ENCODE measurements at places on chromosomes 4 and X.

DNA sequence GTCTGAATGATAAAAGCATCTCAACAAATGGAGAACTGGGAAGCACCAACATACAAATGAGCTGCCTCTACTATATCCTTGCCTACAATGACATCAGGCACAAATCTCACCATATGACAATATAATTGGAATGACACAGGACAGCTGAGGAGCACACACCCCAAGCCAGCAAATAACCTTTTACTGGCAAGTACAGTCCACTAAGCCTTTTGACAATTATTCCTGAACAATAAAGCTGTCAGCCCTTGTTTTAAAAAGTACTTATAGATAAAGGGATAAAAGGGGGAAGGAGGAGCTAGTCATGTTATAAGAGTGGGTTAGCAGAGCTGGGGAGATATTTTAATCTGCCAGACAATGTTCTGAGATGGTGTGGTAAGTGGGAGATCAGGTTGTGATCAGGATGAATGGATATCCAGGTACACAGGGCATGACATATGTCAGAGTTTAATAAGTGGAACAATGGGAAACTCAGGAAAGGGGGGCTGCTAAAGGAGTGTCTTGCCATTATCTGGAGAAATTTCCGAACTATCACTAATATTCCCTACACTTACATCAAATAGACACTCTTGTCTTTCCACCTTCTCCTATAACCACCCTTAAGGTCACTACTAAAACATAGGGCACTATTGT lies 127.6 kb downstream of the GPC3 start:
- no peak for DNase-seq

DNA sequence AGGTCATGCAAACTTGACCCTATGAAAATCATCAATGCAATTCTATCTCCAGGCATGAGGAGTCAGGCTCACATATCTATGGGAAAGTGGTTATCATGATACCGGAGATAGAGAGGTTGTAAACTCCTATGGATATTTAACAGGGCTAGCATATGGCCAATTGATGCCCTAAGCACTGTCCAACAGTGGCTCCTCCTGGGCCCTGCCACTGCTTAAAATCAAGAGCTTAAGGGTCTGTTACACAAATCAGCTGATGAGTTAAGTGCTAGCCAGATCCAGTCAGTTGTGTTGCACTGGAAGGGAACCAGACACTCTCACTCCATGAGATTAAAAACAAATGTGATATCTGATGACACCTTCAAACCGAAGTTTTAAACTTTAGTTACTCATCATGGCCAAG lies 337.6 kb downstream of the STIM2 start:
- no peak for DNase-seq

GRCh38 chr4:141356963-141357335 lies 136.3 kb downstream of the ZNF330 start:
- DNase-seq, result no peak

- DNase-seq, result no peak
Observed at GRCh38 chr4:36348403-36348938, 67.1 kb downstream of the DTHD1 start.

- DNase-seq, result no peak
Observed at GRCh38 chrX:70426286-70427278, 3.5 kb downstream of the GDPD2 start.

- no peak for DNase-seq
Observed at GRCh38 chr4:61992351-61992750, 792.2 kb downstream of the ADGRL3 start.

DNA sequence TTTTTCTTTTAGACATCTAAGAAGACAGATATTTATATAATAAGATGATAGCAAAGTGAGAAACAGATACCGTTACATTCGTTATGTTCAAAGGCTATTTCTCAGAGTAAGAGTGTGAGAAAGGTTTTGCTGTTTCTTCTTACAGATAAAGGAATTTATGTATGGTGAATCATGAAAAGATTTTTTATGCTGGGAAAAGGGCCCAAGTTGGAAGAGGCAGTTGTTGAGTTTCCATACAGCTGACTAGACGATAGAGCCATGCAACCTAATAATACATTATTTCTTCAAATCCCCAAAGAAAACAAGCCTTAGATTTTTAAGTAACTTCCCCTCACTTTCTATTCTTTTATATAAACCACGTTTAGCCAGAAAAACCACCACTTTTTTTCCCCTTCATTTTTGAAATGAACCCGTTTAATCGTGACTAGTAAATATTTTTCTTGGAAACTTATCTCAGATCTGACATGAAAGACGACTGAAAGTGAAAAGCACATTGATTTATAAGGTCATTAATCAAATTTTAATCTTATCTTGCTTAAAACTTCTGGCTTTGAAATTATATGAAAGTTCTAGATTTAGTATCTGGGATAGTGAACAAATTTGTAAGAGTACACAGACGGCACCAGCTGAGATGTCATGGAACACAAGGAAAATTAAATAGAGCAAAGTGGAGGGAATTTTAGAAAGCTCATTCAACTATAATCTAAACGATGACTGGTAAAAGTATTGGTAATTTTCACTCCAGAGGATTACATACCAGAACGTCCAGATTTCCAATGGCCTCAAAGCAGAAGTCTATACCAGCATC lies 10.9 kb downstream of the ADH6 start:
- no peak for DNase-seq

DNA sequence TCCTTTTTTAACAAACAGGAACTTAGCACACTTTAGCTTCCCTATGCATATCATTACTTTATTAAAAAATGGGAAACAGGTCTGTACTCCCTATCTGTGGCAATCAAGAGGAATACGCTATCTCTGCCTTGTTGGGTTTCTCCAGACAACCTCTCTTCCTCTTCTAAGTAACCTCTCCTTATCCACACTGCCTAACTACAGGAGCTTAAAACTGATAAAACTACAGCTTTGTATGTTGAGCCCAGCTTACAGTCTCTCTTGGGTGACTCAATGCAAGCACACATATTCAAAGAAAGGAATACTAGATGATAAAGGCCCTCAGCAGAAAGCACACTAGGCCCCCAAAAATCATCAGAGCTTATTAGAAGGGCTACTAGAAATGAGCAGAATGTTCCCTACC lies 8.9 kb downstream of the NUP62CL start:
- no peak for DNase-seq

GRCh38 chrX:132639446-132639845 lies 150.6 kb upstream of the MBNL3 start:
- no peak for DNase-seq

DNA sequence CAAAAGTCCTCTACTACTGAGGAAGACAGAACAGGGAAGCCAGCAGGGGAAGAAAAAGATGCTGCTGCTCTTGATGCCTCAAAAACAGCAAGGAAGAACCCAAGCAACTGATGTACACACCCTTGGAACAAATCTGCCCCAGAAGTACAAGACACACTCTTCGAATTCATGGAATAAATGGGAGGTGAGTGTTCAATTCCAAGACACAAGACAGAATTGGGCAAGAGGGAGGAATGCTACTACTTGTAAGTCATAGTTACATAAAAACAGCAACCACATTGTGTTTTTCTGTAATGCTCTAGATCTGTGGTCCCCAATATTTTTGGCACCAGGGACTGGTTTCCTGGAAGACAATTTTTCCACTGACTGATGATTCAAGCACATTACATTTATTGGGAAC lies 58.0 kb upstream of the H2AZ1 start:
- no peak for DNase-seq

- DNase-seq, result no peak
Observed at GRCh38 chr4:127920521-127920920, 39.8 kb downstream of the PLK4 start.

- DNase-seq, result no peak
Observed at GRCh38 chrX:9327086-9327746, 137.6 kb upstream of the TBL1X start.

DNA sequence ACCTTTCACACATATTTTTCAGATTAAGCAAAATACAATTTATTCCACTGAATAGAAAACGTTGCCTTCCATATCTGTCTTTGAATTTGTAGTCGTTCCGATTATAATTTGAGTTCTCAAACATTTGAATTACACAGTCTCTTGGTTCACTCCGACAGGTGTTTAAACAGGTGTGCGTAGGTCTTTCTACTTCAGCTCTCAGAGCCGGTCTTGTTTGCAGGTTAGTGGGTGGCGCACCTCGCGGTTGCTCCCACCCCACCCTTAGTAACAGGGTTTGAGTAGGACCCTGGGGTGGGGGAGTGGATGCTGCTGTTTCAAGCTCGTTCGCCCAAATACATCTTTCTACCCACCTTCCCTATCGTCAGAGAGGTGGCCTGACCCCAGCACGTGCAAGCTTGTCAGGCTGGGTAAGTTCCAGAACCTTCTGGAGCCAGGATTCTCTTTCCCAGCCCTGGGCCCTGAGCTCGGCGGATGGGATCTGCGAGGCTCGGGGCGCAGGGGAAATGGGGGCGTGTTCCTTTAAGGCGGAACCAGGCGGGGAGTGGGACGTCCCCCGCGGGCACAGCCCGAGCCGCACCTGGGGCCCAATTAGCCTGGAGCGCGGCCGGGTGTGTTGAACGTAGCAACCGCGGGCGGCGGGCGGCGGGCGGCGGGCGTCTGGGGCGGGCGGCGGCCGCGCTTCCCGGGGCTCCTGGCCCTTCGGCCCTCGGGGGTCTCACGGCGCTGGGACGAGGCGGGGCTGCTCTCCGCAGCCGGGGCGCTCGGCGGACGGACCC lies at the start of gene FAM149A:
Gene FAM149A (plus strand): TSS at position 591 of the 776 bp plus-strand sequence.
- DNase-seq, result peak; percentile 24

DNA sequence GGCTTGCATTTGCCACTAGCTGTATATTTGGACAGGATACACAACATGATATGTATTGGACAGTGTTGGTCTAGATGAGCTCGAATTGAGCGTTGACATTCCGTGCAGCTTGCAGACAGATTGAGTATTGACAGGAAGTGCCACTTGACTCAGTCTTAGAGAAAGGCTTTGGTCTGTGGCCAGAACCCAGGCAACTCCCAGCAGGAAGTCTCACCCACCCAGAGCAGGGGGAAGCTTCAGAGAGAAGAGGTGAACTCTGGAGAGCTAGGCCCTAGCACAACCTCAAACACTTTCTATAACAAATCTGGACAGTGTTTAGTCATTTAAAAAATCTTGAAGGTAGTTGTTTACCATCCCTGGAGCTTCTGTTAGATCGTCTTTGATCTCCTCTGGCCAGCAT lies 280.5 kb downstream of the FBXW7 start:
- DNase-seq, result peak; percentile 8

- DNase-seq, result no peak
Observed at GRCh38 chr4:158786121-158786601, 17.3 kb downstream of the FNIP2 start.

DNA sequence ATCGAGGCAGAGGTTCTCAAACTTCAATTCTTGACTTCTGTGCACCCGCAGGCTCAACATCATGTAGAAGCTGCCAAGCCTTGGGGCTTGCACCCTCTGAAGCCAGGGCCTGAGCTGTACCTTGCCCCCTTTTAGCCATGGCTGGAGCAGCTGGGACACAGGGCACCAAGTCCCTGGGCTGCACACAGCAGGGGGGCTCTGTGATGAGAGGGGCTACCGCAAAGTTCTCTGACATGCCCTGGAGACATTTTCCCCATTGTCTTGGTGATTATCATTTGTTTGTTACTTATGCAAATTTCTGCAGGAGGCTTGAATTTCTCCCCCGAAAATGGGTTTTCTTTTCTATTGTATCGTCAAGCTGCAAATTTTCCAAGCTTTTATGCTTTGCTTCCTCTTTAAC lies 4.9 kb upstream of the MAGEB17 start:
- DNase-seq, result no peak

- DNase-seq, result no peak
Observed at GRCh38 chr4:108165586-108165985, 3.1 kb downstream of the LEF1 start.

DNA sequence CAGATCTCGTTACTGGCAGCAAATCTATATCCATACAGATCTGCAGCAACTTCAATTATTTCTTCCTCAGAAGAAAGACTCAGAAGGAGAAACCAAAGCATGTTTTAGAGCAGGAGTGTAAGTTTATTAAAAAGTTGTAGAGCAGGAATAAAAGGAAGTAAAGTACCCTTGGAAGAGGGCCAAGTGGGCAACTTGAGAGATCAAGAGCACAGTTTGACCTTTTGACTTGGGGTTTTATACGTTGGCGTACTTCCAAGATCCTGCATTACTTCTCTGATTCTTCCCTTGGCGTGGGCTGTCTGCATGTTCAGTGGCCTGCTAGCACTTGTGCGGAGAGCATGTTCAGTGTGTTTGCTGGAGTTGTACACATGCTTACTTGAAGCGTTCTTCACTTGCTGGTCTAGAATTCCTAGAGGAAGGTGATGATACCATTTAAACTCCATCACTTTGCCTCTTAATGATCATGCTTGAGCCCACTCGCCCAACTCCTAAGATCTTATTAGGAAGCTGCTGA lies 1114.7 kb upstream of the PABPC4L start:
- no peak for DNase-seq

DNA sequence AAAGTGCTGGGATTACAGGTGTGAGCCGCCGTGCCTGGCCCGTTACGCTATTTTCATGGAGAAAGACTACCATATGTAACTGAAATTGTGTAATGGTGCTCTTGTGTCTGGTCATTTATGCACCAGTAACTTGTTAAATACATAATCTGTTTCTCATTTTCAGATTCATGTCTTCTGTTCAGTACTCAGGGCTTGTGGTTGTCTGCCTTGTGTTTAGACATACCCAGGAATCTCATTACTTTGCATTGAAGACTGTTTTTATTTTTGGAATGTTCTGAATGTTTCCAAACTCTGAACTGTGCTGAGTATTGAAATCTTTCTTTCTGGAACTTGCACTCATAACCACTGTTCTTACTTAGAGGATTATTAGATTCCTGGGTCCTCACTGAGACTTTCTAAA lies 52.8 kb downstream of the PDLIM5 start:
- no peak for DNase-seq

GRCh38 chrX:43741843-43742573 lies 85.9 kb downstream of the MAOA start:
- no peak for DNase-seq

DNA sequence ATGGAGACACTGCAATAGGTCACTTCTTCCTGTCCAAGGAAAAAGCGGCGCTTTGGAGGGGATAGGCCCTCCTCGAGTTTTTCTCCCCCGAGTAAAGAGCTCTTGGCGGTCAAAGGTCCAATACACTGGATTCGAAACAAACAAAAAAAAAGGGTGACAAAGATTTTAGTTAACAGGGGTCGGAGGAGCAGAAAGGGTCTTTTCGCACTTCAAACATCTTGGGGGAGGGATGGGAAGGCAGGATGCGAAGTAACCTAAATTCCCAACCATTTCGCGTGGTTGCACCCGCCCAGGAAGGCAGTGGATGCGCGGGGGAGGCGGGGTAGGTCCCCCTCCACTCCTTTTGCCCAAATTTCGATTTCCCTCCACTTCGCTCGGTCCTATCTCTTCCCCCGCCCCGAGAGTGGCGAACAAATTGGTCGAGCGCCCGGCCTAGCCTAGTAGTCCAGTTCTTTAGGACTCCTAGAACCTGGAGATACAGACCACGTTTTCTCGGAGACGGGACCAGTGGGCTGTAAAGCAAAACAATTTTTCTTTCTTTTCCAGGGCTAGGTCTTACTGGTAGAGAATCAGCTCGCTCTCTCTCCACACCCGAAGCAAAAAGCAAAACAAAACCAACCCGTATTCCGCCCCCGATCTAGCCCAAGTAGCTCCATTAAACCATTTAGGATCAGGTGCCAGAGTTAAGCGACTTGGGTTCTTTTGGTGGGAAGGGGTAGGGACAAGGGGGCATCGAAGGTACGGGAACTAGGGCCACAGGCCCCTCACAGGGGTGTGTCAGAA lies 2.0 kb upstream of the STAG2 start:
- DNase-seq, result no peak

- DNase-seq, result no peak
Observed at GRCh38 chr4:14096396-14096965, 469.0 kb upstream of the BOD1L1 start.

Data from stimulated activated naive CD4-positive, alpha-beta T cell (primary cell).